ENCODE measurements at places on chromosomes 2 and 18.

GRCh38 chr18:2091937-2092336 is 479.4 kb downstream of the METTL4 start:
- no peak for DNase-seq

GRCh38 chr18:78773819-78774218 is 205.8 kb upstream of the SALL3 start:
- no peak for DNase-seq

- no peak for DNase-seq
Measured at GRCh38 chr2:164734196-164734595, 107.4 kb downstream of the COBLL1 start.

DNA sequence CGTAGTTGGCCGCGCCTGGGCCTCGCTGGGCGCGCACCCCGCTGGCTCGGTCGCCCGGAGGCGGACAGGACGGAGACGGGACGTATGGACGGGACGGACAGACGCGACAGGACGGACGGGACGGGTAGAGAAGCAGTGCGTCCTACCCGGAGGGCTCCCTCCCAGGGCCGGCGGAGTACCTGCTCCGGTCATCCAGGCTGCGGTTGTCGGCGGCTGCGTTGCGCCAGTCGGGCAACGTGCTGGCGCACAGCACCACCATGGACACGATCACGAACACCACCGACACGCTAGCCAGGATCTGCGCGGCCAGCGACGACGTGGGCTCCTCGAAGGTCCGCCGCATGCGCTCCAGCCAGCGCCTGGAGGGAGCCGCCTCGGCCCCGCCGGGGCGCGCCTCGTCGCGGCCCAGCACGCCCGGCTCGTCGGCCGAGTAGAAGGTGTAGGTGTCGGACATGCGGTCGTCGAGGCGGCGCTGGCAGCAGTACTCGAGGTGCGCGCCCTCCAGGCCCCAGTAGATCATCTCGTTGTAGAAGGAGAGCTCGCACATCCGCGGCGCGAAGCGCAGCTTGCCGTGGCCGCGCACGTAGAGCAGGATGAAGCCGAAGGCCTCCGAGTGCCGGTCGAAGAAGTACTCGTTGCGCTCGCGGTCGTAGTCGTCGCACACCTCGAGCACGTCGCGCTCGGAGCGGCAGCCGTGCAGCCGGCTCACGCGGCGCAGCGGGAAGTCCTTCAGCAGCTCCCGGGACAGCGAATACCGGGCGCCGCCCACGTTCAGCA is 903 bp downstream of the KCNG3 start:
- DNase-seq, result peak; percentile 9

DNA sequence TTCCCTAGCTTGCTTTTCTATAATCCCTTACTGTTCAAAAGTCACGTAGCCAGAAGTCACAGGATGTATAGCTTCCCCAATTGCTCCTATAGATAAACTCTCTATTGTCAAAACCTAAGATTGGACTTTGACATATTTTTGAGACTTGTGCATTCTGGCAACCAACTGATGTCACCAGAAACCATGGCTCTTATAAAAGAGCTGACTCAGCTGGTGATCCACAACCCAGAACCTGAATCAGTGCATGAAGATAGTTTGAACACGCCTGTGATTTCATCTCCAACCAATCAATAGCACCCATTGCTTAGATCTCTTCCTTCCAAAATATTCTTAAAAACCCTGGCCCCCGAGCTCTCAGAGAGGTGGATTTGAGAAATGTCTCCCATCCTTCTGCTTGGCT is 639.9 kb upstream of the PIK3C3 start:
- DNase-seq, result no peak

DNA sequence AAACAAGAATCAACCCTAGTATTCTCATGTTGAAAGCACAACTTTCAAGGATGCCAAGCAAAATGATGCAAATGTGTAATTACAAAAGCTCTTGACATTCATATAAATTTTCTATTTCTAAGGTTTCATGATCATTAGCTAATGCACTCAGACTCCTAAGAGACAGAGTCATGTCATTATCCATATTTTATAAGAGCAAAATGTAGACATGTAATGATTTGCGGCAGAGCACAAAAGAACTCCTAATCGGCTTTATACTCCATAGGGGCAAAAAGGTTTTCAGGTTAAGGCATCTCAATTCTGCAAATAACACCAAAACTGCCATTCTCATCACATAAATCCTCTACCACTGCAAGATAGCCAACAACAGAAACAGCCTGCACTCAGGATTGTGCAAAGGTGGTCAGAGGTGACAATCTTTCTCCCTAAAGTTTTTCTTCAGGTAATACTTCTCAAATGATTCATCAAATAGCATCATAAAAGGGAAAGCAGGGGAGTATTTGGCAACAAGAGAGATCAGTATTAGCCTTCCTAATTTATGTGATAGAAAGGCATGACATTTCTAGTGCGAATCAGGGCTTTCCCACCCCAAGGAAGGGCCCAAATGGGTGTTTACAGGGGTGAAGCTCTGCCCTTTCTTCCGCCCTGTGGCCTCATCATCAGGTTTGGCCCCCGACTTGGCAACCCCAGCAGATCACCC is 64.7 kb downstream of the STK39 start:
- no peak for DNase-seq

DNA sequence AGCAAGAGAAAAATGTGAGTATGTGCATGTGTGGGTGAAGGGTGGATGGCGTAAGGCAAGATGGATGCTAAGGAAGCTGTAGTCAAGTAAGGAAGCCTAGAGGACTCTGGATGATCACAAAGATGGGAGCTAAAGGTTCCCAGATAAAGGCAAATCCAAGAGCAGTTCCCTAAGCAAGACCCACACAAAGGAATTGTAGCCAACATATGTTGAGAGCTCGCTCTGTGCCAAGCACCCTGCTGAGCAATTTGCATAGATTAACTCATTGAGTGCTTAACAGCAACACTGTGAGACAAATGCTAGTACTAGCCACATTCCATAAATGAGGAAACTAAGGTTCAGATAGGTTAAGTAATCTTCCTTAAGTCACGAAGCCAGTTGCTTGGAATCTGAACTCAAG is 132.6 kb downstream of the C1D start:
- DNase-seq, result no peak

DNA sequence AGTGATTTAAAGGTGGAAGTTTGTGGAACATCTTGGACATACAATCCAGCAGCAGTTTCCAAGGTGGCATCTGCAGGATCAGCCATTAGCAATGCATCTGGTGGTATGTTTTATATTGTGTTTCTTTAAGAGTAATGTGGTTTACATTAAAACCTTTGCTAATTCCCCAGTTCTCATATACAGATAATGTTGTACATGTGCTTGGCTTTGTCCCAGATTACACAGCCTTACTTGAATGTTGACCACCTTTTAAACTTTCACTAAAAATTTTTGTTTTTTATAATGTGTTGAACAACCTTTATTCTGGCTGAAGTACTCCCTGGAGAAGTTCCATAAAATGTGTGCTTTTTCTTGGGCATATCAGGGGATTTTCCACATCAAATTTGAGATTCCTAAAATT is 57.5 kb downstream of the MIB1 start:
- DNase-seq, result no peak

DNA sequence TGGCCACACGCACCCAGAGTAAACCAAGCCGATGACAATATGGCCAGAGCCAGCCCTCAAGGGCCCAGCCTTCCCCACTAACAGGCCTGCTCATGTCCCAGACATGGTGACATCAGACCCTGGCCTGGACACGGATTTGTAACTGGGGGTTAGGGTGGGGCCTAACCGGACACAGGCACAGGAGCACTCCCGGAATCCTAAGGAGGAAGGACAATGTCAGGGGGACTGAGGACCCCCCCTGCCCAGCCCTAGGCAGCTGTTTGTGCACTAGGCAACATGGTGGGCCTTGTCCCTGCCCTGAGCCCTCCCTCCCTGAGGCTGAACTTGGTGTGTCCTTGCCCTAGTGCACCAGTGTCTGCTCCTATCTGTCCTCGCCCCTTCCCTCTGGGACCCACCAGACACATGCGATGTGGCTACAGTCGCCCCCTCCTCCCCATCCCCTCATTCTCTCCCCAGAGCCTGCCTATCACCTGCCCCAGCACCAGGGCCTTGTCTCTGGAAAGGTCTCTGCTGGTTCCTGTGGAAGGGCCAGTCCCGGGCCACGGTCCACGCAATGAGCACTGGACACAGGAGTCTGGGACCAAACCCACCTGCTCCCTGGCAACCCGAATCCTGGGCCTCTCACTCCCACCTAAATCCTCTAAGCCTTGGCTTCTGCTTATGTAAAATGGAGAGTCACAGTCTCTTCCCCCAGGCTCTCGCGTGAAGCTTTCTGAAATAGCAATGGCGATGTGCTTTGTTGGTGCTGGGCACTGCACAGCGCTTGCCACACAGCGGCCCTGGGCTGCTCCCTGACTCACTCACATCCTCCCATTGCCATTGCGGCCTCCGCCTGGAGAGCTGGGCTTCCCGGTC is 76.5 kb upstream of the RAB6C start:
- DNase-seq, result no peak

DNA sequence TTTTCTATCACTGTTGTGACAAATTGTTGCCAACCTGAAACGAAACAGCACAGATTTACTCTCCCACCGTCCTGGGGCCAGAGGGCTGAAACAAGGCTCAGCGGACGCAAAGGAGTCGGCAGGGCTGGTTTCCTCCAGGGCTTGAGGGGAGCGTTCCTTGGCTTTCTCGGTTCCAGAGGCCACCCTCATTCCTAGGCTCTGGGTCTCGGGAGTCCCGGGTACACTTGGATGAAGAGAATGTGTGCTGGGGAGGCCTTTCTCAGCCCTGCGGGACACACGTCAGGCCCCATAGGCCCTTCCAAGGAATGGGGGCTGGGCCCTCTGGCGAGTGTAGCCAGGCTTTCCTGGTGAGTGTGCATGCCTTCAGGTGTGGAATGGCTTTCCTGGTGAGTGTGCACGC is 287.3 kb upstream of the HS6ST1 start:
- no peak for DNase-seq

- DNase-seq, result no peak
Measured at GRCh38 chr2:61920548-61920947, 15.1 kb downstream of the COMMD1 start.

GRCh38 chr2:178807227-178808008 is at the start of gene TTN:
Gene TTN, minus strand, starts transcription at chr2:178807423. Its CDS starts 2,781 bp downstream, at chr2:178804642.
- DNase-seq, result no peak

GRCh38 chr2:18149660-18150246 is 271.3 kb downstream of the KCNS3 start:
- DNase-seq, result no peak
